Endothelial cell of umbilical vein (primary cell): ENCODE measurements at places on chromosomes 4 and X. TPM values are rescaled to one million over a fixed set of nuclear protein-coding genes. Genes with fewer than 3 reads are reported as not detected.

The KIAA1210 gene
- not detected in 2 replicates for total RNA-seq

The SMR3B gene
- not detected in 2 replicates for total RNA-seq

The LDB2 gene
- total RNA-seq = 80.9 and 127 TPM in 2 replicates

The COL4A5 gene
- total RNA-seq = 15.4 and 28.1 TPM in 2 replicates

The RNF128 gene
- total RNA-seq = not detected in 2 replicates

The TKTL1 gene
- total RNA-seq = not detected in 2 replicates

The GATA1 gene
- not detected in 2 replicates for total RNA-seq

DNA sequence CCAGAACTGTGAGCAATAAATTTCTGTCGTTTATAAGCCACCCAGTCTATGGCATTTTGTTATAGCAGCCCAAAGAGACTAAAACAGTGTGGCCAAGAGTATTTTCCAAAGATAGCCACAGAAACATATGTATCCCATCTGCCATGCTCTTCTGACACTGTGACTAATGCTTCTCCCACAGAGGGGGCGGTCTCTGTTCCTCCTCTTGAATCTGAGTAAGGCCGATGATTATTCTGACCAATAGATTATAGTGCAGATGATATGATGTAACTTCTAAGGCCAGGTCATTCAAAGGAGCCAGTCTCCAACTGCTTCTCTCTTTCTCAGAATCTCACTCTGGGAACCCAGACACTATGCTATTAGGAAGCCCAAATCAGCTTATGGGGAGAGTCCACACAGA is 570.7 kb downstream of the BCOR start:
- no peak overlapping the region for H3K4me3 ChIP-seq
- H3K36me3 ChIP-seq = no peaks in the 10 kb centered on the region
- no peak for DNase-seq
- H3K27me3 ChIP-seq = no peaks in the 10 kb centered on the region
- H3K4me1 ChIP-seq = no peaks in the 10 kb centered on the region
- H3K27ac ChIP-seq = no peak overlapping the region

DNA sequence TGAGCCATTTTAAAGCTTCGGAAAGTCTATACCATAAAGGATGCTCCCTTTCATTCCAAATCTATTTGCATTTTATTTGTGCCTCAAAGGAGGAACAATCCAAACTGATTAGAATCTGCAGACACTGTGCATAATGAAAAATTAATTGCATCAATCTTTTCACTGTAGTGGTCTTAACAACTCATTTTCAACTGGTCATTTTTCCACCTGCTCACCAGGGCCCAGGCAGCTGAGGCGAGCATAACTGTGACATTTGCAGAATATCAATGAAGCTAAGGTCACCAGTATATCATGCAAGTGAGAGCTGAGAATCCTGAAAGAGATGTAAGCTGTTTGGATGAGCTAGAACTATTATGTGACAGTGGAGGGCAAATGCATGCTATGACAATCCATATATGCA is 387.3 kb upstream of the TECRL start:
- H3K27me3 ChIP-seq = no peaks in the 10 kb centered on the region
- H3K36me3 ChIP-seq = no peaks in the 10 kb centered on the region
- no peak overlapping the region for H3K4me3 ChIP-seq
- no peak for DNase-seq
- H3K27ac ChIP-seq = no peak overlapping the region

GRCh38 chrX:37759878-37760418 is 19.9 kb upstream of the CYBB start:
- H3K4me3 ChIP-seq = no peak overlapping the region
- H3K4me1 ChIP-seq = no peaks in the 10 kb centered on the region
- no peaks in the 10 kb centered on the region for H3K27me3 ChIP-seq
- H3K27ac ChIP-seq = no peak overlapping the region

- H3K27ac ChIP-seq = no peak overlapping the region
- H3K4me3 ChIP-seq = no peak overlapping the region
- no peaks in the 10 kb centered on the region for H3K27me3 ChIP-seq
Measured at GRCh38 chr4:113495790-113496189, 265.7 kb downstream of the CAMK2D start.

GRCh38 chr4:110020646-110021443 is 108.2 kb downstream of the EGF start:
- no peak overlapping the region for H3K27ac ChIP-seq
- H3K36me3 ChIP-seq = no peaks in the 10 kb centered on the region
- no peaks in the 10 kb centered on the region for H3K4me1 ChIP-seq
- H3K4me3 ChIP-seq = no peak overlapping the region

- H3K4me3 ChIP-seq = no peak overlapping the region
- no peaks in the 10 kb centered on the region for H3K4me1 ChIP-seq
- no peaks in the 10 kb centered on the region for H3K36me3 ChIP-seq
- no peaks in the 10 kb centered on the region for H3K27me3 ChIP-seq
Measured at GRCh38 chrX:102976793-102977495, 39.9 kb downstream of the RAB40AL start.

- H3K36me3 ChIP-seq = no peaks in the 10 kb centered on the region
- no peak overlapping the region for H3K4me3 ChIP-seq
- no peak overlapping the region for H3K27ac ChIP-seq
- H3K27me3 ChIP-seq = no peaks in the 10 kb centered on the region
- H3K4me1 ChIP-seq = no peaks in the 10 kb centered on the region
Measured at GRCh38 chr4:78612398-78613178, 61.0 kb downstream of the ANXA3 start.

DNA sequence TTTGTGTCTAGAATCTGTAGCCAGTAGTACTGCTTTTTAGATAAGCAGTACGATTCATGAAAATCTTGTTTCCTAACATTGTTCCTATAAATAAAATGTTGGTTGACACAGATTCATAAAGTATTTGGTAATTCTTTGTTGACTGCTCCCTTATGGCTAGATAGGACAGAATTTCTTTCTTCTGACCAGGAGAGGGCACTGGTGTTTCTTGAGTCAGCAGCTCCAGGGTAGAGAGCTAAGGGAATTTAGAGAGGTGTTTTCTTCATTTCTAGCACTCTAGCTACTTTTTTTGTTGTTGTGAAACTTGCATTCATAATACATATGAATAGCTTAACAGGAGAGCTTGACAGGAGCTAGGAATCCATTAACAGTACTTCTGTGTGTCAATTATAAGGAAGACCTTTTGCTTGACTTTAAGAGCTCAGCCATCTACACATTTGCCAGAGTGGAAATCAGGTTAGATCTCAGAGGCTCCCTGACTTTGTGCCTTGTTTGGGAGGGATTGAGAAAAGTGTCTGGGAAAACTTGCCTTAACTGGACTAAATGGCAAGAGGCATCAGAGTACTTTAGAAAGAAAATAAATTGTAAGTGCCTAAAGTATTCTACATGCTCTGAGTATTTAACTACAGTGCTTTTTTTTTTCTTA is 756.1 kb downstream of the SH3BGRL start:
- no peak overlapping the region for H3K27ac ChIP-seq
- no peak for DNase-seq
- H3K36me3 ChIP-seq = no peaks in the 10 kb centered on the region
- H3K4me3 ChIP-seq = no peak overlapping the region

DNA sequence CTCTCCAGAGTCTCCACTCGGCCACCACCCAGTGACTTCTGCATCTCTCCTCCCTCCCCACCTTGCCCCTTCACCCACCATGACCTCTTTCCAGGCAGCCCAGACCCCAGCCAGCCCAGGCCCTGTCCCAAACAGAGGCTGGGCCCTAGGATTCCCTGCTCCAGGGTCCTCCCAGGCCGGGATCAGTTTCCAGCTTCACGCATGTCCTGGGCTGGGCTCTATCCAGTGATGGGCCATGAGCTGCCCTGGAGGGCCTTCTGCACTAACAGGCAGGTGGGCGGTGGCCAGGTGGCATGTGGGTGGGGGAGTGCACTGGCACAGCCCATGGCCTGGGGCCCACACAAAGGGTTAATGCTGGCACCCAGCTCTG is 20.4 kb upstream of the ADD1 start:
- H3K4me3 ChIP-seq = no peak overlapping the region
- H3K27me3 ChIP-seq = no peaks in the 10 kb centered on the region
- peaks cover 48% of the 10 kb centered on the region for H3K36me3 ChIP-seq
- H3K4me1 ChIP-seq = no peaks in the 10 kb centered on the region
- H3K27ac ChIP-seq = no peak overlapping the region

DNA sequence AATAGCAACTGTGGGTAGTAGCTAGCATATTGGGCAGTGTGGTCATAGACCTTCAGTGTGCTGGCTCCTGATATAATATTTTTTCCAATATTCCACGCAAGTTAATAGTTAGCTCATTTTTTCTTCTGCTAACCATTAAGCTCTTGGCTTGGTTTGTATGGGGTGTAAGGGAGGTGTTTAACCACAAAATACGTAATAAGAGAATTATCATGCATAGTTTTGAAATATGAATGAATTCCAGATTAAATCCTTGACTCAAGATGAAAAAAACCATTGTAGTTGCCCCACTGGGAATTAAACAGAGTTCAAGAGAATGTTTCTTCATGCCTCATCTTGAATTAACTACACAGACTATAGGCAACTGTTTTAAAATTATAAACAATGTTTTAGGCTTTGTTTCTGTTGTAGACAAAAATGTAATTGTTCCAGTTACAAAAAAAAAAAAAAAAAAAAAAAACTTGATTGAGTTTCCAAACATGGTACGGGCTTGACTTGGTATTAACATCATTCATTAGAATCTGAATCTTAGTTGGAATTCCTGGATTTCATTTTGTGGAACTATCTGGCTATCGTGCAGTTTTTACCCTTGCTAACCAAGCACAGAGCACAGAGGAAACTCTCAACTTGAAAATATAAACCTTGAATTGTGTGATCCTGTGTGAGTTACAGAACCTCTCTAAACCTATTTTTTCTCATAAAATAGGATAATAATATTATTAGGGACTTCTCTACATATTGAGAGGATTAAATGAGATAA is 28.4 kb downstream of the CXCL1 start:
- no peak for DNase-seq
- no peak overlapping the region for H3K27ac ChIP-seq
- H3K4me3 ChIP-seq = no peak overlapping the region
- H3K4me1 ChIP-seq = no peaks in the 10 kb centered on the region

- H3K27ac ChIP-seq = no peak overlapping the region
- H3K36me3 ChIP-seq = no peaks in the 10 kb centered on the region
- H3K4me1 ChIP-seq = peaks cover 12% of the 10 kb centered on the region
- DNase-seq = no peak
- no peak overlapping the region for H3K4me3 ChIP-seq
- no peaks in the 10 kb centered on the region for H3K27me3 ChIP-seq
Measured at GRCh38 chr4:56286763-56287162, 100.5 kb downstream of the AASDH start.

DNA sequence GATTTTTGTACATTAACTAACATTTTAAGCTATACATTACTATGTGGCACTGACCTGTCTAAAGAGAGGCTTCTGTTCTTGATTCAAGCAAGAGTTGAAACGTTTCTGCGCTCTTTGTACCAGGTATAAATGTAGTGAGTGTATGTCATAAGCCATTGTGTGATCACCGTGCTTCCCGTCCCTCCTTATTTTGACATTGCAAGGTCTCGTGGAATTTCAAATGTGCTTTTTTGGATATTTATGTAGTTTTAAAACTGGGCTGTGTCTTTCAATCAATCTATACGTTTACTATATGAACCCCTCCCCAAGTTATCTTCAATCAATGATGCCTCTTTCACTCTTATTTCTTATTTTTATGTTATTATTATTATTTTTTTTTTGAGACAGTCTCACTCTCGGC is at the start of gene KLHL15:
Gene KLHL15, minus strand, starts transcription at position 101 of the 400 bp plus-strand sequence. CDS start 20,493 bp downstream, outside the sequence.
- H3K36me3 ChIP-seq = no peaks in the 10 kb centered on the region
- H3K4me3 ChIP-seq = peak within 1 kb of the TSS; percentile 49
- no peak for DNase-seq
- H3K4me1 ChIP-seq = peaks cover 8% of the 10 kb centered on the region

DNA sequence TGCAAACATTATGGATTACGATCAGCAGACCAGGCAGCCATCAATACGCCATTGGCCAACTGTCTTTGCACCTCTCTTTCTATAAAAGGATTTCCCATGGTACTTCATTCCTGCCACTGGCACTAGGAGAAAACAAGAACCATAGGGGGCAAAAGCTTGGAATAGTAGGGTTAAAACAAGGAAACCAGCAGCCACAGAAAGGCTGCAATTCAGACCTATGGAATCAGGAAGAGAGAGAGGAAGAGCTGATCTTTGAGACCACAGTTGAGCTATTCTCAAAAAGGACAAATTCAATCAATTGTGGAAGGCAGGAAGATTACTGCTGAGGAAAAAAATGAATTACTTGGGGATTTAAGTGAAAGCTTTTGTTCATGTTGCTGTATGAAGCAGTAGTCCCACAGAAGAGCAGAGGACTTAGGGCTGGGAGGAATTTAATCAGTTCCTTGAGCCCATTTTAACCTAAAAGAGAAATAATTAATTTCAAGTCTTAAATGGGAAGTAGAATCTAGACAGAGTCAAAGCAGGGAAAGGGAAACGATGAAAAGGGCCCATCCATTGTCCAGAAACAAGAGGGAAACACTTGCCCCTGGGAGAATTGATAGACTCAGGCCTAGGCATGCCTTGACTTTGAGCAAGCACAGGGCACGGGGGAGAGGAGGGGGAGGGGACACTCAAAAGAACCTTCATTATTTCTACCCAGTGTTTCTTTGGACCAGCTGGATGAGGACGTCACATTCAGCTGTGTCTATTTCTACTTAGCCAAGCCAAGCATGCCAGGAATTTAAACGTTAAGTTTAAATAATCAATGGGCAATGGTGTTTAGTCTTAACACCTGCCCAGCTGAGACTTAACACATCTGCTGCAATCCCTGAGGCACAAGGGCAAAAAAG is 50.7 kb downstream of the SCD5 start:
- H3K4me1 ChIP-seq = no peaks in the 10 kb centered on the region
- no peaks in the 10 kb centered on the region for H3K27me3 ChIP-seq
- no peak for DNase-seq
- H3K27ac ChIP-seq = no peak overlapping the region
- H3K4me3 ChIP-seq = no peak overlapping the region

DNA sequence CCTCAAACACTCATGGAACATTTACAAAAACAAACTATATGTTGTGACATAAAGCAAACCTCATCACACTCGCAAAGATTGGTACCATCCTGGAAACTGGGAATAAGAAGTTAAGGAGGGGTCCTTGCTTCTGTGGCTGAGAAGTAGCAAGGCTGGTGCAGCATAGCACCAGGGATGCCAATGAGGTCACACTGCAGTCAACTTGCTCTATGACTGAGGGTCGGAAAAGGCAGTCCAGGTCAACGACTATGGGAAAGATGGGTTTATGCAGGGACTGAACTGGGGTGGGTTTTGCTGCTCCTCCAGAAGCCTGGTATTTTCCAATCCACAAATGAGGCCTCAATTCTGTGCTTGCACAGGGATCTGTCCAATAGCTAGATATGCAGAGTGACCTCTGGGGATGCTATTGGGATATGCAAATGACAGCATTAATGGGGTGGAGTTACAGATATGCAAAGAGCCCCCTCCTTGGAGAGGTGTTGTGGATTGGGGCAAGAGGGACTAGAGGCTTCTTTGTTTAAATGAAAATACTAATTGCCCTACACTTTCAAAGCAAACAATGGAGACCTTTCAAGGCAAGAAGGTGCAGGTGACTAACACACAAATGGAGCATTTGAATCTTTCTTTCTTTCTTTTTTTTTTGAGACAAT is 7.2 kb upstream of the IL13RA1 start:
- DNase-seq = no peak
- H3K27me3 ChIP-seq = no peaks in the 10 kb centered on the region
- no peaks in the 10 kb centered on the region for H3K4me1 ChIP-seq
- no peaks in the 10 kb centered on the region for H3K36me3 ChIP-seq
- H3K4me3 ChIP-seq = no peak overlapping the region
- no peak overlapping the region for H3K27ac ChIP-seq
